ENCODE measurements at places on chromosomes 6 and 20. TPM values are rescaled to one million over a fixed set of nuclear protein-coding genes. Genes with fewer than 3 reads are reported as not detected.

- DNase-seq, result no peak
Measured at GRCh38 chr6:144055121-144055931, 40.0 kb downstream of the SF3B5 start.

DNA sequence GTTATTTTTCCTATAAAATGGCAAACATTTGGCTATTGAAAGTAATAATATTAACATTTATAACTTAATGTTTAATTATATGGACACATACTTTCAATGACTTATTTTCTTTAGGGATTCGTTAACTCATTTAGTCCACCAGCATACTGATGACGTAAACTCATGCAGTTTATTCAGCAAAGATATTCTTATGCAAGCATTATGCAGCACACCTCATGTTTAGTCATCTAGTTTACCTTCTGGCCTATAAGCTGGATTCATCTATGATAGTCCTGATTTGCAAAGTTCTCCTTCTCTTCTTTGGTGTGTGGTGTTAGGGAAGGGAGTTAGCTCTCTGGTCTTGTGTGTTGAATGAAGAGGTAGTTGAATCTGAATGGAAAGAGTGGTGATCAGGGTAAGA is 60.0 kb downstream of the OR2J2 start:
- no peak for DNase-seq

- no peak for DNase-seq
Measured at GRCh38 chr6:157461000-157461915, 80.3 kb downstream of the ZDHHC14 start.

The BCAS1 gene
- 1.1 TPM for total RNA-seq

The FAM83D gene
- total RNA-seq, result 6.1 TPM

- DNase-seq, result no peak
Measured at GRCh38 chr6:15184441-15184861, 61.4 kb upstream of the JARID2 start.

GRCh38 chr6:129759796-129760605 is 50.0 kb upstream of the ARHGAP18 start:
- DNase-seq, result no peak

DNA sequence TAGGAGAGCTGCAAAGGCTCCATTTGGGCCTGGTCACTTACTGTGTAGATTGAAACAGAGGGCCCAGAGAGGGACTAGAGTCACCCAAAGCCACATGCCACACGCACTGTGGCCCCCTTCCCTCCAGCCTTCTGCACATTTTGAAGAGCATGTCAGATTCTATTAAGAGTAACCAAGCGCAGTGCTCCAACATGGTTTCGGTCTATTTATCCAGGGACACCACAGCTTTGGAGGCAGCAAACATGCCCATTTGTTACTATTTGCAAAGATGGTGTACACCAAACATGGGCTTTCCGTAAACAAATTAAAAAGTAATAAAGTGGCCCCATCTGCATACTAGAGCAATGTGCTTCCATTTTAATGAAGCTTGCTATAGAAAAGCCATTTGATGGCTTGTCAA is 43.7 kb upstream of the CCDC167 start:
- DNase-seq, result no peak

GRCh38 chr20:36306553-36307411 is 643 bp downstream of the DLGAP4 start:
- no peak for DNase-seq

The CD24 gene
- 8.0 TPM for total RNA-seq

GRCh38 chr6:134447883-134448387 is 130.0 kb upstream of the SGK1 start:
- DNase-seq, result no peak

DNA sequence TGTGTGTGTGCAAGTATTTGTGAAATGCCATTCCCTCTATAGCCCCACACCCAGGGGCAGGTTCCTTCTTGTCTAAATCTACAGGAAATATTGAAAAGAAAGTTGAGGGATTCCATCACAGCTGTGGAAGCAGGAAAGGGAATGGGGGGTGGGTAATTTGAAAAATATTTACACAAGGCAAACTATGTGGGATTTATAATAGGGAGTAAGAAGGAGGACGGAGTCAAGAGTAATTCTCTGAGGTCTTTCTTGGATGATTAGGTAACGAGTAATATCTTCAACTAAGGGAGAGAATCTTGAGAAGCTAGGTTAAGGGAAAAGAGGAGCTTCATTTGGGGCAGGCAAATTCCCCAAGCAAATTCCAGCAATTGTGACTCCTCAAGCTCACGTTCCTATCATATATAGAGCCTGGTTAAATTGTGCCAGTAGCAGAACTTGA is 113.5 kb upstream of the SGK1 start:
- DNase-seq, result no peak

The BPIFB4 gene
- total RNA-seq, result not detected

The TGM2 gene
- total RNA-seq, result 561 TPM

DNA sequence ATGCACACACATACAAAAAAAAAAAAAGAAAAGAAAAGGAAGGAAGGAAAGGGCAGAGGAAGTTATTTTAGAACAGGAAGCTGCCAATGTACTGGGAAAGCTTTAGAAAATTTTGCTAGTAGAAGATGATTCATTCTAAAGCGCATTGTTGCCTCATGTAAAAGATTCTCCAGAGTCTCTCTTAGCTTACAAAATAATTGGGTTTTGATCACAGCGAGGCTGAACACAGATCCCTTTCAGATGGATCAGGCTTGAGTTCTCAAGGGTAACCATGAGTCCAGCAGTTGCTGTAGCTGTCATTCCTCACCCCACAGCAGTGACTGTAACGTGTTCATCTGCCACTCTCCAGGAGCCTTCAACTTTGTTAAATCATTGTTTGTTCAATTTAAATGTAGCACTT is 81.9 kb downstream of the PHACTR2 start:
- DNase-seq, result no peak

The OR2B6 gene
- total RNA-seq, result not detected

- DNase-seq, result no peak
Measured at GRCh38 chr6:79538106-79538971, 1.1 kb upstream of the LCA5 start.

GRCh38 chr6:121879149-121879548 is 443.7 kb downstream of the GJA1 start:
- DNase-seq, result no peak

DNA sequence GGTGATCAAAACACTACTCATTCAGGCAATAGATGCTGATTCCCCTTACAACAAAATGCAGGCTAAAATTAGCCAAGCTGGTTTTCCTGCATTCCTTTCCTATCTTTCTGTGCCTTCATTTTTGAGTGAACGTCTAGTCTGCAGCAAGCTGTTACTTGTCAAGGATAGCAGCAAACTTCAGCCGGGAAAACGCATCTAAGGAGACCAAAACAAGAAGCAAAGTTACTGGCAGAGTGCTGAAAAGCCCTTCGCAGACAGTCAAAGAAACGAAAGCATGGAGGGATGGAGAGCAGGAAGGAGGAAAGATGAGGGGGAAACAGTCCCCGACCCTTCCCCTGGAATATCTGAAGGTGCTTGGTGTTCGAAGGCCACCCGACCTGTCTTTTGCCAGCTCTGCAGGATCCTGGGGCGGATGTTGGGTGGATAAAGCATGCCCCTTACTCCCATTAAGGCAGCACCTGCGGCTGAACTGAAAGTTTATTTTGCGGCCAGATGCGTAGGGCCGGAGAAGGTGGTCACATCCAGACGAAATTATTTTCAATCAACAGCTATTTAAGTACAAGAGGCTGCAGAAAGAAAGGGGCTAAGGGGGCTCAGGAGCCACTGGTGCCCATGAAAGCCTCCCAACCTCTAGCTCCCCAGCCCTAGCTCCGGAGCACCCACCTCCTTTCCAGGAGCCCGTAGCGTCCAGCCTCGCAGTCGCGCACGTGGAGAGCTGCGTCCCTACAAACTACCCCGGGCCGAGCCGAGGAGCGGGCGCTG is 538 bp downstream of the FERMT1 start:
- no peak for DNase-seq

DNA sequence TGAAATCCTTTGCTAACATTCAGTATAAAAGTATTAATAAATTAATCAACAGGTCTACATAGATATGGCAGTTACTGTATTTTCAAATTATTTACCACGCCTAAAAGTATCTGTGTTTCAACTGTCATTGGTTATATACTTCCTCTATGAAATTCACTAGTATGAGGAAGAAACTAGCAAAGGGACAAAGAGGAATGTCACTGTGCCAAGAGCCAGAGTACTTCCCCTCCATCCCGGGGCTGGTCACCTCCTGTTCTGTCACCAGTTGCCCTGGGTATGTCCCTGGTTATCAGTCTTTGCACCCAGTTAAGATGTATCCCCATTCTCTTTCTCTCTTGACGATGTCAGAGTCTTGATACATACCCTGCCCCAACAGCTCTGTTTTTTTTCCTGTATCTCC is 476.8 kb upstream of the SOX4 start:
- no peak for DNase-seq

The EYA4 gene
- 1.7 TPM for total RNA-seq

The UBE2C gene
- total RNA-seq, result 1.9 TPM

DNA sequence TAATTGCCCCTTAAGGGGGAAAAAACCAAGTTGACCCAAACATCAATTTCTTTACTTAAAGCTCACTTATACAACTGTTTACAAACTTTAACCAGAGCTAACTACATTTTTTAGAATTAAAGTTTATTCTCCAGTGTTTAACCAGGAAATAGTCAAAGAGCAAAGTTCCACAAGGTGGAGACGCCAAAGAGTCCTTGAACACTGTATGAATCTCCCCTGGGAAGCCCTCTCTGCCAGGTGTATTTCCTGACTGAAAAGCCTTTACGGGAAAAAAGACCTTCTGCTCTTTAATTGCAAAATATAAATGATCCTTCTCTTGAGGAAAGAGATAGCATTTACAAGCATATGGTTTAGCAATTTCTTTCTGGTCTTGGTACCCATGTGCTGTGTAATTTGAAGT is 36.2 kb downstream of the BTBD9 start:
- DNase-seq, result no peak

DNA sequence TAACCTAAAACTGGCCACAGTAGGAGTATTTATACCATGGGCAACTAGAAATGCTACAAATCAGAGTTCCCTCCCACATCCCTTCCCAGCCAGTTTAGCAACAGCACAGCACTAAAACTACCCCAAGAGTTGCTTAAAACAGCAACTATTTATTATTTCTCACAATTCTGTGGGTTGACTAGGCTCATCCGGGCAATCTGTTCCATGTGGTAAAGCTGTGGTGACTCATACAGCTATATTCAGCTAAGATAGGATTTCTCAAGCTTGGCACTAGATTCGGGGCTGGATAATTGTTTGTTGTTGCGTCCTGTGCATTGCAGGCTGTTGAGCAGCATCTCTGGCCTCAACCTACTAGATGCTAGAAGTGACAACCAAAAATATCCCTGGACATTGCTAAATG is 8.6 kb upstream of the HECA start:
- DNase-seq, result no peak

- DNase-seq, result no peak
Measured at GRCh38 chr6:158048589-158048988, 66.9 kb downstream of the SYNJ2 start.

DNA sequence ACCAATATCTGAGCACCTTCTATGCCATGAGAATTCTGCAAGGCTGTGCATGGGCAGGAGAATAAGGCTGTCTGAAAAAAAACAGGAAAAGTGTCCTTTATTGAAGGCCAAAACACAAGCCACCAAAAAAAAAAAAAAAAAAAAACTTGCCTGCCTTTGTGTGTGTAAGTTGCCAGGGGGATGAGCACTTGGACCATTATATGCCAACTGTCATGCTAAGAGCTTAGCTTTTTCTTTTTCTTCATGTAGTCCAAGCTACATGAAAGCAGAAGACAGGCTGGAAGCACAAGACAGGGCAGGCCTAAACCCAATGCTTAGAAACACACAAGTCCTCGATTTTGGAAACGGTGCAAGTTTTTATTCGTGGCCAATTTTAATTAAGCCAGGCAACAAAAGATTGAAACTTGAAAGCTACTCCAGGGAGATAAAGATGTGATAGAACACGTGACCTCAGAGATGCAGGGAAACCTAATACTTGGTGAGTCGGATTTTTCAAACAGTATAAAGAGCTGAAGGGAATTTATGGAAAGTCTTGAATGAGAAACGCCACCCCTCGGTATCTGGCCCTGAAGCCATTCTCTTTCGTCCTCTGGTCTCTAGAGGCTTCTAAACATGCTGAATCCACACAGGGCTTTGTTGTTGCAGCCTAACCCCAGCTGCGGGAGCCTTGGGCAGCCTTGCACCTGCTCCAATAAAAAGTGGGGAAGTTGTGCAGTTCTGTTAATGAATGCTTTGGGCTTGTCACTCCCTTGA is 8.6 kb downstream of the BMP7 start:
- no peak for DNase-seq

DNA sequence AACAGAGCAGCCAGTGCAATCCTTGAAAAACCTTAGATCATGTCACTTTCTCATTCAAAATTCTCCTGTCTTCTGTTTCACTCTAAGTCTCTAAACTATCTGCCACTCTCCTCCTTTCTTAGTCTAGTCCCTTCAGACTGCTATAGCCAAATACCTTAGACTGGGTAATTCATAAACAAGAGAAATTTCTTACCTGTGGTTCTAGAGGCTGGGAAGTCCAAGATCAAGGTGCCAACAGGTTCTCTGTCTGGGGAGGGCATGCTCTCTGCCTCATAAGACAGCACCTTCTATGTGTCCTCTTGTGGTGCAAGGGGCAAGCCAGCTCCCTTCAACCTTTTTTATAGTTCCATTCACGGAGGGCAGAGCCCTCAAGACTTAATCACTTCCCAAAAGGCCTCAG is 156.3 kb downstream of the MTFR2 start:
- DNase-seq, result no peak

GRCh38 chr20:62067547-62068260 is 2.0 kb upstream of the TAF4 start:
- DNase-seq, result no peak

- no peak for DNase-seq
Measured at GRCh38 chr6:14406614-14407331, 289.2 kb downstream of the CD83 start.

The TTLL9 gene
- 0.19 TPM for total RNA-seq

DNA sequence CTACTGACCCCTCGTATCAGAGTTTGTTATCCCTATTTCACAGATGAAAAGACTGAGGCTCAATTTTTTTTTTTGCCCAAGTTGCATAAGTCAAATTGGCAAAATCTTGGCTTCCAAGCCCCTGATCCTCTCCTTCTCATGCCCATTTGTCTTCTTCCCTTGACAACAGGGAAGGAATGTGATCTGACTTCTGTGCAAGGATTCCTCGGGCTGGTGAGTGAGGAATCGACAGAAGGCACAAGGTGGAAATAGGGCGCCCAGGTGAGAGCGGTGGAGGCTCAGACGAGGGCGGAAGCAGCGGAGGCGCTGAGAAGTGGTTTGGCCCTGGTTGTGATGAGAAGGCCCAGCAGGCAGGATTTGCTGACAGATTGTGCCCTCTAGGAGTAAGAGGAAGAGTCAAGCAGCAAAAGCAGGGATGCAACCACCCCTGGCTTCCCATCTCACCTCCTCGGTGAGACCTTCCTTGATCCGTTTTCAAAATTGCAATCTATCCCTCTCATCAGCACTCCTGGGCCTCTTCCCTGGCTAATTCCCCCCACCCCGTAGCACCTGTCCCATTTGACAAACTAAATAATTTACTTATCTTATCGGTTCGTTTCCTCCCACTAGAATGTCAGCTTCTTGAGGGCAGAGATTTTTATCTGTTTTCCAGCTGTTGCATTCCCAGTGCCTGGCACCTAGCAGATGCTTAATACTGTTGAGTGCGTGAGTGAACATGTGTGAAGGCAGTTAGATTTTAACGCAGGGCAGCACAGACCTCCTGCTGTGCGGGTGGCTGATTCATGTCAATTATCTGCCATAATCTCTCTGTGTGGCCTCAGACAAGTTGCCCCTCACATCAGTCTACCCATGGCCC is 3.7 kb upstream of the SIRPA start:
- DNase-seq, result no peak

- peak; percentile 81 for DNase-seq
Measured at GRCh38 chr6:157873735-157874344, 50.8 kb downstream of the SNX9 start.

Data from aorta (tissue), 5 donors.